ENCODE measurements at places on chromosomes 1 and 21.

- no peak for DNase-seq
Observed at GRCh38 chr21:46061950-46062349, 36.0 kb upstream of the COL6A2 start.

GRCh38 chr1:94599095-94599813 lies 57.7 kb upstream of the F3 start:
- no peak for DNase-seq

GRCh38 chr1:108685529-108685928 lies 6.6 kb upstream of the PRPF38B start:
- DNase-seq = no peak

- no peak for DNase-seq
Observed at GRCh38 chr1:212918824-212919223, 31.5 kb upstream of the VASH2 start.

GRCh38 chr1:179017383-179018326 lies 8.0 kb upstream of the FAM20B start:
- no peak for DNase-seq

DNA sequence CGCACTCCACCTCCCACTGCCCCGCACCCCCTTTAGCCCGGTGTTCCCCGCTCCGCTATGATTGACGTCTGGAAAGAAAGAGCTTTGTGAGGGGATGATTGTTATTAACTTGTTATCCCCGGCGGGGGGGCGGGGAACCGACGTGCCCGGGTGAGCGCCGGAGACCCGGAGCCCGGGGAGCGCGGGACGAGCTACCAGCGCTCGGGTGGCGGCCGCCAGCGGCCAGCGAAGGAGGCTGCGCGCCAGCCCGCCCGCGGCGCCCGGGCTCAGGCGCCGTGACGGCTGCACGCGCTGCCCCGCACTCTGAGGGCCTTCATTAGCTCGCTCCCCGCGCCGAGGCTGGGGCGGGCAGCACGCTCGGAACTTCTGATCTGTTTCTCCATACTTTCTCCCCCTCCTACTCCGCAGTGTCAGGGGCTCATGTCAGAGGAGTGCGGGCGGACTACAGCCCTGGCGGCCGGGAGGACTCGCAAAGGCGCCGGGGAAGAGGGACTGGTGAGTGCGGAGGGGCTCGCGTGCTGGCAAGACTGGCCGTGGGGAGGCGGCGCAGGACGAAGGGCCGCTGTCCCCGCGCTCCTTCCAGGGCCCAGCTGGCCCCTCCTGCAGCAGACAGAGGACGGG lies 2.1 kb downstream of the LHX8 start:
- no peak for DNase-seq

- no peak for DNase-seq
Observed at GRCh38 chr1:206578978-206579374, 33.3 kb downstream of the EIF2D start.

DNA sequence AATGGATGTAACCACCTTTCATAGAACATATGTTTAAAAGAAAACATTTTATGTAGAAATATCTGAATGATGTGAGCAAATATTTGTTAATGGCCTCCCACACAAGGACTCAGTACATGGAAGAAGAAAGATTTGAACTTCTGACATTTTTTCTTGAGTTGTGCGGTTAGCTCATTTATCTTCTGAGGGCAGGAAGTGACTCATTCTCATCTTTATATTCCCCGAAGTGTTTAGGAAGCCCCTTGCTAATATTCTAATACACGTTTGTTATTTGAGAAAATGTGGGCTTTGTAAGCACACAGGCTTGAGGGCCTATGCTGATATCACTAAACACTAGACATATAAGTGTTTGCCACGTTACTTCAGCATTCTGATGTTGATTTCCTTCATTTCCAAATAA lies 392.5 kb upstream of the PTBP2 start:
- DNase-seq = no peak

All from memory B cell (primary cell).